ENCODE measurements at places on chromosomes 3 and 15. TPM values are rescaled to one million over a fixed set of nuclear protein-coding genes. Genes with fewer than 3 reads are reported as not detected.

GRCh38 chr3:15955968-15956367, 158.2 kb upstream of the ANKRD28 start:
- no peak for DNase-seq
- no peak overlapping the region for H3K27ac ChIP-seq
- H3K4me1 ChIP-seq = no peaks in the 10 kb centered on the region
- no peaks in the 10 kb centered on the region for H3K36me3 ChIP-seq
- no peak overlapping the region for H3K4me3 ChIP-seq

DNA sequence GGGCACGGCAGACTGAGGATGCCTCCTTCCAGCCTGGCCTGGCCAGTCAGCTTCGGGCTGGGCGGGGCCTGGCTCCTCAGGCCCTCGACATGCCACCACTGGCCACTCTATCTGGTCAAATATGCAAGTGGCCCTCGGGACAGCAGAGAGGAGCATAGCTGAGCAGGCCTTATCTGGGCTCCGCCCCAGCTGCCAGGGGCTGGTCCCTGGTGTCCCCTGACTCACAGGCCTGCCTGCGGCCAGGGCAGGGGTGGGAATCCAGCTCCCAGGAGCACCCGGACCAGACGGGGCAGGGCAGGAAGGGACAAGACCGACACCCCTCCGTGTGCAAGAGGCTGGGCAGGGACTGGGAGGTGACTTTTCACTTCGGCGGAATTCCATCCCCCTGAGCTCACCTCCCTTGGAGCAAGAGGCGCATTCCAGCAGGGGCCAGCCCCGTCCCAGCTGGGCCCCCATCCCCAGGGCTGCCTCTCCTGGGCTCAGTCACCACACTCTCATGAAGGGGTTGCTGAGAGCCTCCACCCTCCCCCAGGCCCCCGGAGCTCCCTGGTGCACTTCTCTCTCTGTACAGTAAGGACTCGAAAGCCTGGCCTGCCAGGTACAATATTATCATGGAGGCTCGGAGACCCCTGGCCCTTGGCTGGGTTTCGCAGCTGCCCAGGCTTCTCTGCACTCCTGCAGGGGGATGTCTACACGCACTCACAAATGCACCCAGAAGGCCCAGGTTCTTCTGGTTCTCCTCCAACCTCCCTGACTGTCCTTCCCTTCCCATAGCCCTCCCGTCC, 29.5 kb downstream of the WNT7A start:
- no peak overlapping the region for H3K4me3 ChIP-seq
- no peak overlapping the region for H3K27ac ChIP-seq
- no peaks in the 10 kb centered on the region for H3K4me1 ChIP-seq

GRCh38 chr3:137761099-137761562, 3.0 kb upstream of the SOX14 start:
- H3K4me1 ChIP-seq = no peaks in the 10 kb centered on the region
- no peak overlapping the region for H3K4me3 ChIP-seq
- H3K36me3 ChIP-seq = no peaks in the 10 kb centered on the region
- no peak for DNase-seq
- H3K27me3 ChIP-seq = peaks cover 38% of the 10 kb centered on the region
- no peak overlapping the region for H3K27ac ChIP-seq

- no peak for DNase-seq
- H3K4me1 ChIP-seq = no peaks in the 10 kb centered on the region
- no peaks in the 10 kb centered on the region for H3K36me3 ChIP-seq
- H3K27ac ChIP-seq = no peak overlapping the region
Observed at GRCh38 chr15:68469162-68470048, 37.4 kb upstream of the ITGA11 start.

GRCh38 chr3:55676643-55677042, 189.5 kb upstream of the WNT5A start:
- no peaks in the 10 kb centered on the region for H3K4me1 ChIP-seq
- H3K27me3 ChIP-seq = no peaks in the 10 kb centered on the region
- no peaks in the 10 kb centered on the region for H3K36me3 ChIP-seq
- H3K27ac ChIP-seq = no peak overlapping the region

DNA sequence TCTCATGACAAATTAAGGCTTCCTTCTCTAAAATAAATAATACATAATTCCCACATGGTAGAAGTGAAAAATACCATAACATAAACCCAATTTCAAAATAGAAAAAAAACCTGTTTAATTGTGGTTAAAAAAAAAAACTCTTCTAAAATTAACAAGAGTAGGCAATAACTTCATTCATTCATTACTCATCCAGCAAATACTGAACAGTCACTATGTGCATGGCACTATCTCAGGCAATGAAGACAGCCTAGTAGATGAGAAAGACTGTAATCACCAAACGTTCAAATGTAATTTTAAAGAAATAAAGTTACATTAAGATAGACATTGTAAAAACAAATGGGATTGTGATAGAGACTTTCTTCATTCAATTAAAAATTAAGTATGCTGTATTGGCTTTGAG, 43.4 kb downstream of the TFDP2 start:
- no peaks in the 10 kb centered on the region for H3K27me3 ChIP-seq
- no peaks in the 10 kb centered on the region for H3K4me1 ChIP-seq
- no peak overlapping the region for H3K27ac ChIP-seq
- H3K4me3 ChIP-seq = no peak overlapping the region
- H3K36me3 ChIP-seq = no peaks in the 10 kb centered on the region

Gene SLC22A13
- total RNA-seq = not detected

Gene HCLS1
- 26.1 TPM for total RNA-seq

Measured in right atrium auricular region (tissue), 2 donors.